Stimulated activated CD4-positive, alpha-beta T cell treated with anti-CD3 and anti-CD28 coated beads, Interleukin-12 subunit alpha, Interleukin-12 subunit beta, amount 100 ng/mL, for 4 hours (primary cell): ENCODE measurements at places on chromosomes 11 and 22.

DNA sequence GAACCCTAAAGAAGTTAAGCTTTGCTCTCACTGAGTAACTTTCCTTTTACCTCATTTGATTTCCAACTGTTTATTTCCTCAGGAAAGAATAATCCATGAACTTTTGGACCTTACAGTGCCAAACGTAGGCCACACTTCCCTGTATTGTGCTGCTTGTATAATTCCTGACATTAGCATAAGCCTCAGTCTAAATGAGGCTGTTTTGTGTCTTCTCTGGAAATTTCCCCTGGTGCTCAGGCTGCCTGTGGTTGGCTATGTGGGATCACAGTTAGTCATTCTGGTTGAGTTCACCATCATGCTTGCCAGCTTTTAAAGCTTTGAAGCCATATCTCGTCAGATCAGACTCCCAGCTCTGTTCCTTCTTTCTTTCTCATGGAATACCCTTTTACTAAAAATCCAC, 107.0 kb downstream of the FAM76B start:
- no peak for DNase-seq

DNA sequence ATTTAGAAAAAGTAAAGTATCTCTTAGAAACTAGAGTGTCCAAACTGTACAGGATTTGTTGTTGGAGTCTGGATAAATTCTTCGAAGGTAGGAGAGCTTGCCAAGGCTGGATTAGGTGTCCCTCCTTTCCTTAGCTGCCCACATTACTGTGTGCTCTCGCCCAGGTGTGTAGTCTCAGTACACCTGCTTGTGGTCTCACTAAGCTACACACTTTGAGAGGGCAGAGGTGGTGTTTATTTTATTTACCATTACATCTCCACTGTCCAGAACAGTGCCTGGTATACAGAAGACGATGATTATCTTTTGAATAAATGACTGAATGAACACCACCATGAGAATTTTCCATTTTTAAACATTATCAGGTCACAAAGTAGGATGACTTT, 36.5 kb downstream of the VSIG10L2 start:
- no peak for DNase-seq

DNA sequence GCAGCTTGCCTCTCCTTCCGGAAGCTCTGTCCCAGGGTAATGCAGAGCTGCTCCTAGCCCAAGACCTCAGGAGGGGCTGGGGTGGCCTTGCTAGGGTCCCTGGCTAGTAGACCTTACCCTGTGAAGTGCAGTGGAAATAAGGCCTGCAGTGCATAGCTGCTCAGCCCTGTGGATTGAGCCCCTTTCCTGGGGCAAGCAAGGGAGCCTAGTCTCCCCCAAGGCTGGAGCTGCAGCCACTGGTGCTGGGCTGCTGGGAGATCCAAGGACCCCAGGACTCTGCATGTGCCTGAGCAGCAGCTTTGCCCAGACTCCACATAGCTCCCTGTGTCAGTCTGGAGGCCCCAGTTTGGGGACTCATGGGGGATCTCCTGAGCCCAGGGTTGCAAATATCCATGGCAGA, 57.9 kb downstream of the FANCF start:
- no peak for DNase-seq

DNA sequence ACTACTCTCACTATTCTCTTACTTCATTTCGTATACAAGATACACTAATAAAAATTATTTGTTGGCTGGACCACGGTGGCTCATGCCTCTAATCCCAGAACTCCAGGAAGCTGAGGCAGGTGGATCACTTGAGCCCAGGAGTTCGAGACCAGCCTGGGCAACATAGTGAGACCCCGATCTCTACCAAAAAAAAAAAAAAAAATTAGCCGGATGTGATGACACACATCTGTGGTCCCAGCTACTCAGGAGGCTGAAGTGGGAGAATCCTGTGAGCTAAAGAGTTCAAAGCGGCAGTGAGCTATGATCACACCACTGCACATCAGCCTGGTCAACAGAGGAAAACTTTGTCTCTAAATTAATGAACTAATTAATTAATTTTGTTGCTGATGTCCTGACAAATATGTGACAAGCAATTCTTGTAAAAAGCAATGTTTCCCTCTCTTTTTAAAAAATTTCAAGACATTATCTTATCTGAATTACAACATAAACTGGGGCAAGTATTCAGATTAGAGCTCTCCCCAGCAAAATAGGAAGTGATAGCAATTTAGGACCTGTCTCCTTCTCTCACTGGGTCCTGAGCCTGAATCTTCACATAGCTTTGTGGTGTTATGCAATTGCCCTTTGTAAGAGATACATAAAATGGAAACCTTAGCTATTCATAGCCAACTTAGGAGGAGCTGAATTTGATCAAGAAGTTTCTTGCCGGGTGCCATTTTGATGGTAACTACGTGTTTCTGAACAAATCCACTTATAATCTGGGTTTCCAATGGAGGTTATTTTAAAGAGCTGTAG, 17.6 kb upstream of the TMA7B start:
- DNase-seq = no peak

- DNase-seq = no peak
Observed at GRCh38 chr11:65429068-65429681, 6.6 kb downstream of the NEAT1 start.

- DNase-seq = no peak
Observed at GRCh38 chr22:48805516-48805915, 1022.2 kb downstream of the BRD1 start.

DNA sequence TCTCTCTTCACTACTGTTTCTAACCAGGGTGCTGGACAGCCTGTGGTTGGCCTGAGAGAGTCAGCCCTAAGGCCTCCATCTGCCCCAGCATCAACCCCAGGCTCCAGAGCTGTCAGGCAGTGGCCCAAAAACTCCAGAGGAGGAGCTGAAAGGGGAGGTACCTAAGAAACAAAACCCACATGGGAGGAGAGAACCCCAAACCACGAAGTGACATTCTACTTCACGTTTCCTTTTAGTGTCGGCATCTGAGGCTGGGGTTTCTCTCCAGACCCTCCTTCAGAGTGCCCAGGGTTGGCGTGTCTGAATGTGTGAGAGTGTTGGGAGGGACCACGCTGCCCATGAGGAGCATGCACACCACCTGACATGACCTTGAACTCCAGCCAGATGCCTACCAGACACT, 69.8 kb upstream of the NNMT start:
- no peak for DNase-seq

DNA sequence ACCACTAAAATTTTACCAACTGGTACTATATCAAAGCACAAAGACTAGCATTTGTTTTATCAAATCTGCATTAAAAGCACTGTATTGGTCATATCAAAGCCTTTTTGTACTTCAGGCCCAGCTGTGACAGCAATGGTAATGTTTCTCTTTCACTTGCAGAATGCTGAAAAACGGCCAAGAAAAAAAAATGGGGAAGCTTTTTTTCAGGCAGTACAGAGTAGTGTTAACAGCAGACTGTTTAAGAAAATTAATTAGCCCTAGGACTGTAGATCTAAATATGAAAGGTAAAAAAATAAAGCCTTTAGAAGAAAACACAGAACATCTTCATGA, 33.3 kb downstream of the DENND5A start:
- DNase-seq = no peak

- no peak for DNase-seq
Observed at GRCh38 chr11:124737638-124738305, 2.0 kb upstream of the NRGN start.

GRCh38 chr11:19539861-19540260, 172.8 kb upstream of the NAV2 start:
- no peak for DNase-seq

DNA sequence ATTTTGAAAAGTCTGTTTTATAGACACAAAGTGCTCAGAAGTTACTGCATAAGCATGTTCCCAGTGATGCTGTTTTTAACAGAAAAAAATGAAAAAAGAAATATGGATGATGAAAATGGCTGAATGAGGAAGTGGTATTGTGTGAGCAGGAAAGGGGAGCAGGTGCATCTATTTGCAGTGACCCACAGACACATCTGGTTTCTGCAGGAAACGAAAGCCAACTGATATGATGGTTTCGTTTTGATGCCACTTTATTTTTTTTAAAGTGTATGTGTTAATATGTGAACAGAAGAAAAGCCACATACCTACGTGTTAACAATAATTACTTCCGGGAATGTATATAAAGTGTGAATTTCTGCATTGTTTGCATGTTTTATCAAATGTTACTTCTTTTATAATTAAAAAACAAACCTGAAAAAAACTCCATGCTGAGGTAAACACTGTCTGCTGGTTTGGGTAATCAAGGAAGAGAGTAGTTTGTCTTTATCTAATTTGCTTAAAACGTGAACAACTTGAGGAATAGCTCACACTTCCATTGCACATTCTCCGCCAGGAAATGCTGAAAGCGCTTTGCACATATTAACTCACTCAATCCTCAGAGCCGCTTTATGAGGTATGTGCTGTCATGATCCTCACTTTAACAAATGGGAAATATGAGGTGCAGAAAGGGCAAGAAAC, 1335.9 kb downstream of the TBC1D22A start:
- DNase-seq = no peak
